NCI-H526 (cell line): ENCODE measurements at places on chromosomes 16 and 17.

- DNase-seq = no peak
These were observed 92.2 kb upstream of the CDH11 start for GRCh38 chr16:65213866-65214595.

GRCh38 chr16:83717308-83717707 lies 90.5 kb upstream of the HSBP1 start:
- no peak for DNase-seq

DNA sequence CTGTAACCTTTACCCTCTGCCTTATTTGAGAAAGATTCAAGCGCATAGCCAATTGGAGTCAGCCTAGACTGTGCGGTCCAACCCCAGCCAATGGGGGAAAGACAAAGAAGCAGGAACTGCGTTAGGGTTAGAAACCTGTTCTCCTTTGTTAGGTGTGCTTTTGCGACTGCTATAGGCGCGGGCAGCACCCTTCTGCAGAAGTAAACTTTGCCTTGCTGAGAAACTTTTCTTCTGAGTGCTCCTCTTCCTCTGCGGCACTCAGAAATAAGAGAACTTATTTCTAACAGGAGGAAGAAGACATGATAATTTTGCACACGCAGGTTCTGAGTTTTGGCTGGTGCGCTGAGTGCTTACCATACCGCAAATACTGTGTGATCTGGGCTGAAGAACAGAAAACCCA lies 9.0 kb downstream of the TXNL4B start:
- no peak for DNase-seq

DNA sequence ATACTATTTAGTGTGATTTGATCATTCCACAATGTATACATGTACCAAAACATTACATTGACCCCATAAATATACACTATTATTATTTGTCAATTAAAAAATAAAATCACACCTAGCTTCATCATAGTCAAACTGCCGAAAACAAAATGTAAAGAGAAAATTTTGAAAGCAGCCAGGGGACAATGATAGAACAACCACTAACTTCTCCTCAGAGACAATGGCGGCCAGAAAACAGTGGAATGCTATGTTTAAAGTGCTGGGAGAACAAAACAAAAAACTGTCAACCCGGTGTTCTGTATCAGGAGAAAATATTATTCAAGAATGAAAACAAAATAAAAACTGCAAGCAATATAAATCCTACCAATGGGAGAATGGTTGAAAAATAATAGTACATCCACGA lies 63.2 kb downstream of the METRNL start:
- DNase-seq = no peak

DNA sequence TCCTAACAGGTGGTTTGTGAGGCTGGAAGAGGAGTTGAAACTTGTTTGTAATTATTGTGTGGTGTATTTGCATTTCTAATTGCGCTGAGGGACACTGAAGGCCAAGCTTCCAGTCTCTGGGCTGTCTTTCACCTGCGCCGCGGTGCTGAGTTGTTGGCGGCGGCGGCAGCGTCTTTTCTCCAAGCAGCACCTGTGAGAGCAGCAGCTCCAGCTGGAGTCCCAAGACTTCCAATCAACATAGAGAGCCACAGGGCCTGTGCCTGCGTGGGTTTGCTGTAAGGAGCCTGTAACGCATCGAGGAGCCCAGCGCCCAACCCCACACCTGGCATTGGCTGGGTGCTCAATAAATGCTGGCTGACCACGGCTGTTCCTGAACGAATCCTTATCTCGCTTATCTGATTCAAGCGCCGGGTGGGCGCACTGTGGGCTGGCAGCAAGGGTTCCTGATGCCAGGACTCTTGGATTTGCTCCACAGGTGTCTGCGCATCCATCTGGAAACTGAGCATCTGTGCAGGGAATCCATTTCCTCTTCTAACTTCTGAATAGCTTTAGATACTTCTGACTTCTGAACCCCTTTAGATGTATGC lies 138.1 kb downstream of the ASIC2 start:
- DNase-seq = peak; percentile 5

- no peak for DNase-seq
These were observed 100.0 kb downstream of the METRNL start for GRCh38 chr17:83179374-83179773.
